ENCODE measurements at places on chromosomes 6 and 20.

DNA sequence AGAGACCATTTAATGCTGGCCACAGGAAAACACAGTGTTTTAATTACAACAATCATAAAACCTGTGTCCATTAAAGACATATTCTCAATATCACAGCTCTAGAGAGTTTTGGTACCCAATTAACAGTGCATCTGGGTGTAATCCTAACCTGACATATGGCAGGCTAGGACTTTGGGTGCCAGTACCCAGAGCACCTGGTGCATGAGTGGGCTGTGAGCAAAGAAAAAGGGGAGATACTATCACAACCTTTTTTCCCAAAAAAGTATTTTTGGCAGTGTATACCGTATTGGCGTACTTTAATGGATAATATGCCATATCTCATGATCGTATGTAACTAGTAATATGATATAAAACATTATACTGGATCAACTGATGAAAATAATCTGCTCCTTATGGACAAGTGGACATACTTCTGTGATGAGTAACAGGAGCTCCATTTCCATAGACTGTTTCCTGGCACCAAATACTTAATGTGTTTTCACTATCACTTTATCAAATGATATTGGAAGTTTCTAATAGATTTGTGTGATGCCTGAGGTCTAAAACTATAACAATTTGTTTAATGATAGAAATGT is 91.7 kb downstream of the COL19A1 start:
- no peak for DNase-seq

DNA sequence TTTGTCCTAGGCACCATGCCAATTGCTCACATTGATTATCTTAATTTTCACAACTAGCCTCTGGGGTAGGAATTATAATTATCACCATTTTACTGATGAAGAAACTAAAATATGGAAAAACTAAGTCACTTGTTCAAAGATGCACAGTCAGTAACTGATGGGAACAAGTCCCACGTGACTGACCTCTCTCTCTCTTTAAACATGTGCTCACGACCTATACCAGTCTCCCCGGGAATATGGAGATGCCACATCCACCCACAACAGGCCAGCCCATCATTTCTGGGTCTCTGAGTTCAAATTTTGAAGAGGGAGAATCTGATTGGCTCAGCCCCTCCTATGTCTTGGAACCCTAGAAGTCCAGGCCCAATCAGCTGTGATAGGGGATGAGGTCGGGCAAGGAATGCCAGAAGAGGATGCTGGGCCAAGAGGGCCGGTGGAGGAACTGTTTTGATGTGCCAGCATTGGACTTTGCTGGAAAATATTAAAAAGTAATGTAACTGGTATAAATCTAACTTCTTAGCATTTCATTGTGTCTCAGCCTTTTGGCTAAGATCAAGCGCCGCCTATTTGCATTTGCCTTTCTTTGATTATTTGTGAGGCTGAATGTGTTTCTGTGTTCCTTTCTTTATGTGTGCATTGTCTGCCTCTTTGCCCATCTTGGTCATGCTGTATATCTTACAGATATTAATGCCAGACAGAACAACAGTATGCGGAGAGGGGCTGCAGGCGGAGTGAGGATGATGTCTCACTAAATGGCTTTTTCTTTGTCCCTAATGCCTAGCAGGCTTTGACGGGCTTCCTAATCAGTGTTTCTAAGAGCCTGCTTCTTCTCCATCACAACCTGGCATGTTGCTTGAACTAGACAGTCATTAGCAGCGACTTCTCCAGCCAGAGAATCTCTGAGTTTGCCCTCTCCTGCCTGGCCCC is 126.6 kb downstream of the VEGFA start:
- DNase-seq, result no peak

- no peak for DNase-seq
These were observed 66.7 kb upstream of the TIAM2 start for GRCh38 chr6:154928325-154928922.

DNA sequence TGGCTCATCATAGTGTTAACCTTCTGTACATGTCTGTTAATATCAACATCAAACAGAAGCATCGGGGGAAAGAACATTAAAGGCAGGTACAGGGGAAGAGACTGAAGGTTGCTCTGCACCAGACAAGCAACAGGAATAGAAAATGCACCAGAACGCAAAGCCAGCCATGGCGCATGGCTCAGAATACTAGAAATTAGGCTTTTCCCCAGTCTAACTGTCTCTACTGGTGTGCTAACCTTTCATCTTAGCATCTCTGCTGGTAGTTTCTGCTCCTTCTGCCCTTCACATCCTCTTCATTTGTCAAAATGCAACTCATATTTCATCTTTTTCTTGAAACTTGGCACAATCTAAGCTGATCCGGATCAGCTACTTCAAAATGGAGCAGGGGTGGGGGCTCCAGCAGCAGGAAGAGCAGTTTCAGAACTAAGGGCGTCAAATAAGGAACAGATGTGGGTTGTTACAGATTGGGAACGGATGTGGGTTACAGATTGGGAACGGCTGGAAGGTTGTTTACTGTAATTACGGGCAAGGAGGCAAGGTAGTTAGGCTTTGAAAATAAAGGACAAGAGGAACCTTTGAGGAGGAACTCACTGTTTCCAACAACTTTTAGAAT is 13.1 kb upstream of the RNASET2 start:
- DNase-seq, result no peak

GRCh38 chr6:168004023-168004422 is 6.6 kb downstream of the KIF25 start:
- no peak for DNase-seq

DNA sequence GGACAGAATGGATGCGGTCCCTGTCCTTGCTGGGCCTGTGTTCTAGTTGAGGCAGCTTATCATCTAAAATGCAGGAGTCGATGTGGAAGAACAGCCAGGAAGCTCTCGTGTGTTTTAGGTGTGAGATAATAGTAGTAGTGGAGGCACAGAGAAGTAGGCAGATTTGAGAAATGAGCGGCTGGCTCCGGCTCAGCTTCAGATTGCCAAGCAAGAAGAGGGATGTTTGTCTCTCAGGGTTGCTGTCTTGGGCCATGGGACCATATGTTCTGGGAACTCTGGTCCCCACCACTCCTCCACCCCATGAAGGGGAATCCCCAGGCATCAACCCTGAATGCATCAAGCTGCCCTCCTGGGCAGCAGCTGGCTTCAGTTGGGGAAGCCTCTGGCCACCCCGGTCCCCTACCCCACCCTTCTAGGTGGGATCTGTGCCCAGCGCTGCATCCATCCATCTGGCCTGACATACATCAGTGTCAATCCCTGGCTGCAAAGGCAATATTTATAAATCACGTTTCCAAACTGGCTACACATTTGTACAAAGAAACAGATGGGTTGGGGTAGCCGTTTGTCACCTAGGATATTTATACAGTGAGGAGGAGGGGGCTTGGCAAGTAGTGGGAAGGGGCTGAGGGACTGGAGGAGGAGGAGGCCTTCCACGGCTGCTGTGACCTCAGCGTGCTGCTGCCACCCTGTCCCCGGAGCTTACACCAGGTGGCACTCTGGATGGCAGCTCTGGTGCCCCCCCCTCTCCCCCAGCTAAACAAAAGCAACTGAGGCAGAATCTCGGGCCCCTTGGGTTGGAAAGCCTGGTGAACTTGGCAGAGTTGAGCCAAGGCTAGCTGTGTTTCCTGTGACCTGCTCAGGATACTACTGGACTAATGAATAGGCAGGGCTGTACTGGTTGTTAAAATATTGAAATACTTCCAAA is 64.4 kb downstream of the CD40 start:
- no peak for DNase-seq

GRCh38 chr6:41706876-41707564 is 28.4 kb downstream of the TFEB start:
- no peak for DNase-seq

- no peak for DNase-seq
These were observed 161.2 kb downstream of the EYA2 start for GRCh38 chr20:47055699-47056369.

DNA sequence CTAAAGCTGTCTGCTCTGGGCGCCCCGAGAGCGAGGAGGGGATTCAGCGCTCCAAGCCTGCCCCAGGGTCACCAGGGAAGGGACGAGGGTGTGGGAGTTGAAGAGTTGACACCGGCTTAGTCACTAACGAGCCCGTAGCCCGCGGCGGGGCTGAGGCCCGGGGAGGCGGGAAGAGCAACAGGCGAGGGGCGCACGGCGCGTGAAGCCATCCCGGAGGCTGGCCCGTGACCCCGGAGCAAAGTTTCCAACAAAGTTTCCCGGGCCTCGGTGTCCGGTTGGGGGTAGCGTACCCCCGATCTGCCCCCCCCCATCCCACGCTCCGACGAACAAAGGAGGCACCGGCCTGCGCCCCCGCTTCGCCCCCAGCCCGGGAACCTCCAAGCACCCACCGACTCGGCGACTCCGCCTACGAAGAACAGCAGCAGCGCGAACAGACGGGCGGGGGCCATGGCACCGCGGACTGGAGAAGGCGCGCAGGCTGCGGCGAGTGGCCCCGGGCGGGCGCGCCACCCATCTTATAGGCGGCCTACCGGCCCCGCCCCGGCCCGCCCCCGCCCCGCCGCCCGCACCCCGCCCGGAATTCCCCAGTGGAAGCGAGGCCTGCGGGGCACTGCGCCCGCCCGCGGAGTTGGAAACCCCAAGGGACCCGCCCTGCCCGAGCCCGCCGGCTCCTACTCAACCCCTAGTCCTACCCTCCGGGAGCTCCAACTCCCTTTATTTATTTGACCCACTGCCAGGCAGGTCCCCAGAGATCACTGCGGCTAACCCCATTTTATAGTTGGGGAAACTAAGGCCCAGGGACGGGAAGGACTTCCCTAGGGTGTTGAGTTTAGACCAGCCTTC is at the start of gene SDC4:
Gene SDC4, minus strand, starts transcription at position 489 of the 843 bp plus-strand sequence. Its CDS starts 40 bp downstream, at position 449.
- DNase-seq, result peak; percentile 79

DNA sequence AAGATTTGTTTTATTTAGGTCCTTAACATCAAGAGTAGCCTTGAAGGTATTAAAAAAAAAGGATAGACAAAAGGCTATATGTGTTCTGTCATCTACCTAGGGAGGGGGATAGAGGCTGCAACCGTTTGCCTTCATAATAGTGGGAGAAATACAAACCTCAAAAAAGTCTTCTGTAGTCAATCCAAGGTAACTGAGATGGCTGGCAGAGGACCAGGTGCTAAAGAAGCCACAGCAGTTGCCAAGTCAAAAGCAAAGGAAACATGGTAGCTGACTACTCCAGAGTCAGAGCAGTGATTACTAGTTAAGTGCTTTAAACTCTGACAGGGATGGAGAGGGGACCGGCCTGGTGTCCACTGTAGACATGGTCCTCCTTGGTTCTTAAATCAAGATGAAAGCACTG is 249.4 kb downstream of the PTPRK start:
- no peak for DNase-seq

- no peak for DNase-seq
These were observed 20.9 kb downstream of the L3MBTL1 start for GRCh38 chr20:43528258-43528875.

GRCh38 chr20:33443512-33444239 is at the start of gene SNTA1:
Gene SNTA1 (minus strand): TSS chr20:33443763. CDS start chr20:33443620, 143 bp downstream.
- DNase-seq, result peak; percentile 97

DNA sequence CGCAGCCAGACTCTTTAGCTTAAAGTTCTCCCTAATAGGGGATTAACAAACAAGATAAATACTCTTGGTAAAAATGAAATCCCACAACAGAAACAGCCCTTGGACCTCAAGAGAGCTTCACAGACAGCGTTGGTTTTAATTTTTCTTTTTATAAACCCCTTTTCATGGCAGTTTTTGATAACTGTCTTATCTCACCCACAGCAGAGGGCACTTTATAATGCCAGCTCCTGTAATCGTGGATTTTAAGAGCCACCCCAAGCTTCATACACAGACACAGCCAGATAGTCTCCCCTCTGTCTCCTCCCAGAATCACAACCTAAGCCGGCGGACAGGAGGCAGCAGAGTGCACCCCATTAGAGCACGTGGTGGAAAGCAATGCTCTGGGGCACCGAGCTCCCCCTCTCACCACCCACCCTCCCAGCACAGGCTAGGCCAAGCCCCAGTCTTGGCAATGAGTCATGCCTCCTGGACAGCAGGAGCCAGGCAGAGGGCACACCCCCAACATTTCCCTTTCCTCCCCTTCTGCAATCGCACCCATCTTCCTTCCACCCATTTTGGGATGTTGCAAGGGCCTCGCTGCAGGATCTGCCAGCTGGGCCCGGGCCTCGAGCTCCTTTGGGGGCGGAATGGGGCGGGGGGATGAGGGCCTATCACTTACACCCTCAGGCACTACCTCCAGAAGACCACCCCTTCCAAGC is 2.4 kb downstream of the JAG1 start:
- peak; percentile 68 for DNase-seq
